IMR-90 (cell line): ENCODE measurements at places on chromosomes 6 and 20.

- no peak for DNase-seq
Measured at GRCh38 chr6:169858935-169859351, 107.5 kb downstream of the ERMARD start.

DNA sequence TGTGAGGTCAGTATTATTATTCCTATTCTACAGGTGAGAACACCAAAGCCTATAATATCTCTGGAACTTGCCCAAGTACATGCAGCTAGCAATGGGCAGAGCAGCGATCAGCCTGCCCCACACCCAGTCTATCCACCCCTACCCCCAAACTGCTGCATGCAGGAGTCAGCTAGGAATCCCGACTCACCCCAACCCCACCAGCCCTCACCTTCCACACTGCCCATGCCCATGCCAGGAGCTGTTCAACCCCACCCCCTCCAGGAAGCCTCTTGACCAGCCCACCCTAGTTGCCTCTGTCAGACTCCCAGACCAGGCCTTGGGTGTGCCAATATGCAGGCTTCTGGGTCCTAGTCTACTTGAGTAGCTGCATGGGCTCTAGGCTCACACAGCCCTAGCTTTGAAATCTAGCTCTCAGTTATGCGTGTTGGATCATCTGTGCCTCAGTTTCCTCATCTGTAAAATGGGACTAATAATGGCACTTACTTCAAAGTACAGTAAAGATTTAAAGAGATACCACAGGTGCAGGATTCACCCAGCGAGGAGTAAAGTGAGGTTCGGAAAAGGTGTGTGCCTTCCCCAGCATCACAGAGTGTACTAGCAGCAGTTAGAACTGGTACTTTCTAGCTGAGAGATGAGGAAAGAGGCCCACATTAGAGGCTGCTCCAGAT, 173.2 kb downstream of the VEGFA start:
- DNase-seq = no peak

- DNase-seq = no peak
Measured at GRCh38 chr20:62900692-62901584, 25.4 kb downstream of the DIDO1 start.

DNA sequence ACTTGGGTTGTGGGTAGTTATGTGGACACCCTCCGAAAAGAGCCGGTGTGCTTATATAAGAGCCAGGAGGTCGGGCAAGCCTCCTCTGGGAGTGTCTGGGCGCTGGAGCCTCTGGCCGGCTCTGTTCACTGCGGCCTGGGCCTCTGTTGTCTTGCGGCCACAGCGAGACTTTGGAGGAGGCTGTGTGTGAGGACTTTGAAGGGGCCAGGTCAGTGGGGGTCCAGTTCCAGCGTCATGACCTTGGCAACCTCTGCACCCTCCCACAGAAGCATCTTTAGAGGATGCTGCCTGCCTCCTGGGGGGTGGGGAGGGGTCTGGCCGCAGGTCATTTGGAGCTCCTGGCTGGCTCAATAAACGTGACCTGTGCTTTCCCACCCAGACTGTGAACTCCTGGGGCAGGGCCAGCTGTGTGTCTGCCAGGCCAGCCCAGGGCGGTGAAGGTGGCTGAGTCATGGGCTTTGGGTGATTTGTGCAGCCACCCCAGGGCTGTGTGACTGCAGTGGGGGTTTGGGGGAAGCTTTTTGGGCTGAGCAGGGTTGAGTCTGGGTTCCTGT, 1.2 kb downstream of the TCEA2 start:
- peak; percentile 32 for DNase-seq

- no peak for DNase-seq
Measured at GRCh38 chr6:117985916-117986315, 78.9 kb downstream of the SLC35F1 start.

DNA sequence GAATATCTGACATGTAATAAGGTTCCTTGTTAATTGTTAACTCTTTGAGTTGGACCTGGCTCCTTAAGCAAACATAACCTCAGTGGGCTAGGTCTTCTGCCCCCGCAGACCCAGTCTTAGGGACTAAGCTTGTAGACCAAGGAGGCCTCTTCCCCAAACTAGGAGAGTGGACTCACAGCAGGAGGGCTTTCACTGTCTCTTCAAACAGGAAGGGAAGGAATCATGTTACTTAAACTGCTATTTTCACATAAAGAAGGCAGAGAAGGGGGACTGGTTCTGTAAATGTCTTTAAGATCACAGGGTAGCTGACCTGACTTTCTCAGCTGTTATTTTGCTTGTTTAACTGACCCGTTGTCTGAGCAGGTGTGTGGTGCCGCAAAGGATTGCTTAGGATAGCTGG, 34.9 kb upstream of the PRDM1 start:
- no peak for DNase-seq

GRCh38 chr6:123213921-123214320, 217.9 kb downstream of the CLVS2 start:
- DNase-seq = no peak

DNA sequence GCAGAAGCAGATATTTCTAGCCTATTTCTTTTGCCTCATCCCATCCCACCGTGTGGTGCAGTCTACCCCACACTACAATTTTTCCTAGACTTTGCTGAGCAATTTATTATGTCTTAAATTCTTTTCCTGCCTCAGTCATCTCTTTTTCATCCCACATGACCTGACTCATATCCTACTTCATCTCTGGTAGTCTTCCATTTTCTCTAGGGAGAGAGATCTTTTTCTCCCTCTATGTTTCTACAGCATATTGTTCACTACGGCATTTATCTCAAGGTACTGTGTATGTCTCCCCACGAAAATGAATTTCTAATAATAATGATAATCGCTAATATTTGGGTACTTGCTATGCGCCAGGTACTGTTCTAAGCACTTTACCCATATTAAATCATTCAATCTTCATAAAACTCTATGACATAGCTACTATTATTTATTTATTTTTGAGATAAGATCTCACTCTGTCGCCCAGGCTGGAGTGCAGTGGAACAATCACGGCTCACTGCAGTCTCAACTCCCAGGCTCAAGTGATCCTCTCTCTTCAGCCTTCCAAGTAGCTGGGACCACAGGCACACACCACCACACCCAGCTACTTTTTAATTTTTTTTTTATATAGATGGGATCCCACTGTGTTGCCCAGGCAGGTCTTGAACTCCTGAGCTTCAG, 15.6 kb downstream of the PDSS2 start:
- DNase-seq = peak; percentile 51

DNA sequence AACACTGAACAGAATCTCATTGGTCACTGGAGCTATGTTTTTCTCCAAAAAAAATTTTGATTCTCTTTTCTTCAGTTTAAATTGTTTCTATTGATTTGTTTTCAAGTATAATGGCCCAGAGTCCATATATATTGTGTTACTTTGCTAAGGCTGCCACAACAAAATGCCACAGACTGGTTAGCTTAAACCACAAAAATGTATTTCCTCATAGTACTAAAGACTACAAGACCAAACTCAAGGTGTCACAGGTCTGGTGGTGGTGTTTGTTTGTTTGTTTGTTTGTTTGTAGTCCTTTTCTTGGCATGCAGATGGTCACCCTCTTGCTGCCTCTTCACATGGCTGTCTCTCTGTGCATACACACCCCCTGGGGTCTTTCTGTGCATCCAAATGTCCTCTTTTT, 34.0 kb downstream of the BMP5 start:
- DNase-seq = no peak

DNA sequence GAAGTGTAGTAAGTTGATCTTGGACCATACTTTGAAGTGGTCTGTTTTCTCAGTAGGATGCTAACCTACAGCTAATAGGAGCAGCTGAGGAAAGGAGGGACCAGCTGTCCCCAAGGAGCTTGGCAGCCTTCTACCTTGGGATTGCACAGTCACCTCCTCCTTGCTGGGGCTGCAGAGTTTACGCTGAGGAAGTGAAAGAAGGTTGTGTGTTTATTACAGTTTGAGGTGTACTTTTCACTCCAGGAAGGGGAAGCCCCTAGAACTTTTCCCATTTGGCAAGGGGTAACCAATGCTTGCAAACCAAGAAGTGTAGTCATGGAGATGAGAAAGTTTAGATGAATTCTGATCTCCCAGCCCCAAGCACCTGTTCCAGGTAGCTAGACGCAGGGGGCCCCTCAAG, 58.8 kb downstream of the BMP6 start:
- DNase-seq = no peak

DNA sequence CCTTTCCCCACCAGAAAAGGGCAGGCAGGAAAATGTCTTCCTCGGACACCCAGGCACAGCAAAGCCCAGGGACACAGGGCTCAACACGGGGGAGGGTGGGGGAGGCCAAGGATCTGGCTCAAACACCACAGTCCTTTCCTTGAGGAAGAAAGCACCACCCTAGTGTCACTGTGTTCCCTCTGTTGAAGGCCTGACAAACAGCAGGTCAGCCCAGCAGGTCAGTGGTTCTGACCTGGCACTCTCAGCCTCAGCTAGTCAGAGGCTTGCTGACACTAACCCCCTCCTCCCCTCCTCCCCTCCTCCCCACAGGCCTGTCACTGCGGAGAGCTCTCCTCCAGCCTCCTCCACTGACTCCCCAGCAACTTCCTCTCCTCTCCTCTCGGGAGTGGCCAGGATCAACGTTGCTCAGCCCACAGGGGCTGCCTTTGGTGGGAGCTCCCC, 239.6 kb downstream of the LRFN2 start:
- DNase-seq = no peak

DNA sequence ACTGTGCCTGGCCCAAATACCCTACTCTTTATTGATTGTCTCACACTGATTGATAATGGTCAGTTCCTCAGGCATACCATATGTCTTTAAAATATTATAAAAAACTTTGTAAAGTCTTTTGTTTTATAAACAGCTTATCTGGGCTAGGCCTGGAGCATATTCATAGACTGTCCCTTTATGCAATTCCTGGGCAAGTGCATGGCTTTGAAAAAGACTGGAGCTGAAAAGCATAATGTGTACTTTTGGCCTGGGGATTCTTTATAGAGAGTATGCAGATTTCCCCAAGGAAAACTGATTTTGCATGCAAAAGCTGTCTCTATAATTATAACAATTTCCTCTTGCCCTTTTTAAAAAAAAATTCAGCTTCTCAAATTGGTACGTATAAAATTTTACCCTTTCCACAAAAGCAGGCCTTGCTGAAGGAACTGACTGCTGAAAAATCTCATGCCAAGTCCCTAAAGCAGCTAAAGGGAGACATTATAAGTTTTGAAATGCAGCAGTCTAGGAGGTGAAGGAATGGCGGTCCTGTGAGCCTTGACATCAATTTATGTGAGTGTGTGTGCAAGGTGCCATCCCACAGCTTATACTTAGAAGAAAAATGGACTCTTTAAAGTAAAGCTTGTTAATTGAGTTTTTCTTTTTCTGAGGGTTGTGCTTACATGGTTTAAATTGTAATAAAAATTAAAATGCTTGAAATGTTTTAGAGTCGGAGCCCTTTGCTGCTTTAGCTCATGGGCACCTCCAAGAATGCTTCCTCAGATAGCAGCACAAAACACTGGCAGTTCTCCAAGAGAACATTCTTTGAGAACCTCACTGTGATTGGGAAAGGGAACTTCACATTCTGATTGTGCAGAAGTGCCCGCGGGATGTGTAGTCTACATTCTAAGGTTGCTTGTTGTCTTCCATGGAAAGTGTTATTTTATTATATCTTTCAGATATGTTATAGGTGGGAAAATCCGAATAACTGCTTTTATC, 43.9 kb downstream of the PLCB4 start:
- peak; percentile 78 for DNase-seq

DNA sequence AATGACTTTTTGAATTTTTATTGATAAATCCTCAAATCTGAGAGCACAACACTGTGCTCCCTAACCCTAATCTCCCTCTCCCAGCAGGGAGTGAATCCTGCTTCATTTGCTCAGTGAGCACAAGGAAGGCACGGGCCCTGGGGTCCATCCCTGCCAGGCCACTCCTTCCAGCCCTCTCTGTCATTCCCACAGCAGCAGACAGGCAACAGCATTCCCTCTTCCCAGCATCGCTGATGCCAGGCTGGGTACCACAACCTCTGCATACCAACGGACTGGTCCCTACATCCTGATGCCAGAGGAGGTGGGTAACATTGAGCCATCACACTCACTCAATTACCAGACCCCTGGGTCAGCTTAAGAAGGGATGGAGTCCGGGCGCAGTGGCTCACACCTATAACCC, 34.2 kb downstream of the MRPL14 start:
- DNase-seq = no peak

DNA sequence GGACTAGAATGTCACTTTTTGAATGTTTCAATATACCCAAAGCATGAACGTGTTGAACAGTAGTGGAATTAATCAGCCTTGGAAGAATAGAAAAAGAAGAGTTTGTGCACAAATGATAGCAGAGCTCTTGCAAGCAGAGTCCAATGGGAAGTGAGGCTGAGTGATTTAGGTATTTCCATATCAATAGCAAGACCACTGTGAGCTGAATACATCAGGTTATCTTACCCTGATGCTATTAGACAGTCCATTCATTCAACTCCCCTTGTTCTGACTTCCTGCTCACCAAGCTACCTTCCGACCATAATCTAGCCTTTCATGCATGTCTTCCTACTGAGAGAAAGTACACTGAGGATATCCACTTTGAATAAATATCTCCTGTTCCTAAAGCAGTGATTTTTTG, 349.2 kb upstream of the RNF217 start:
- DNase-seq = no peak

DNA sequence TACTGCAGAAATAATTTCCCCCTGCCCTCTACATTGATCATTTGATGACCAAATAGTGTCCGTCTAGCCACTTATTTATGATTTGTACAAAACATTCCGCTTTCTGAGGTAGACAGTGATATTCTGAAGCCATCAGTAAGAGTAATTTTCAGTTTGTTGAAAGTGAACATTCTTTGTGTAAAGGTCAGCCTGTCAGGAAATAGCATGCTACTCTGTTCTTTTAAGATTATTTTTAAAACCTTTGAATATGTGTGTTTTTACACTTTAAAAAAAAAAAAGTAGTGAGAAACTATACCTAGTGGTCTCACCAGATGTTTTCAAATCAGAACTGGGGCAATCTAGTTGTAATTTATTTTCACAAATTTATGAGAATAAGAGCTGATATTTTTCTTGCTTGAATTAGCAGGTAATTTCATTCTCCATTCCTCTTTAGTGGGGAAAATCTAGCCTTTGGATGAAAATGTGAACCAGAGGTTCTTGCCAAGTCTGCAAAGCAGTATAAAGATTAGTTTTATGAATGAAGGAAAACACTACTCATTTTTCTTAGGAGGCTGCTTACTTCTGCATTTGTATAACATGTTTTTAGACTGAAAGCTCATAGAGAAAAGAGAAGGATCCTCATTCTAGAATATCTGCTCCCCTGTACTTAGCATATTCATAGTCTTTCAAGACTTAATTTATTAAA, 12.1 kb upstream of the REV3L start:
- DNase-seq = no peak

DNA sequence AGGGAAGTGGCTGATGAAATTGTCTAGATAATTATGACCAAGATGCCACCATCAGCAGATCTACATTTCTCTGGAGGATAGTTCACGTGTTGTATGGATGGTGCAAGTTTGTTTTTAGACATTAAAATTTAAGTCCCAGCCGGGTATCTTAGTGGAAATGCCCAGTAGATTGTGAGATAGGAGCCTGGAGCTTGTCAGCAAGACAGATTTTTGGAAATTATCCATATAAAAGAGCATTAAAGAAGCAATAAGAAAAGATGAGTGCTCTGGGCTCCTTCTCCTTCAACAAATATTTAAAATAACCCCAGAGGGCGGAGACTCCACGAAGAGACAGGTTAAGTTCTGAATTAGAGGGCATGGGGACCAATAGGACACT, 47.6 kb upstream of the SMLR1 start:
- no peak for DNase-seq

GRCh38 chr6:88666901-88667300, 296.5 kb downstream of the RNGTT start:
- DNase-seq = no peak
